Uterus (tissue), 4 donors: ENCODE measurements at places on chromosomes 16 and 17. TPM values are rescaled to one million over a fixed set of nuclear protein-coding genes. Genes with fewer than 3 reads are reported as not detected.

GRCh38 chr16:10037751-10038150 lies 144.5 kb downstream of the GRIN2A start:
- DNase-seq: no peak

DNA sequence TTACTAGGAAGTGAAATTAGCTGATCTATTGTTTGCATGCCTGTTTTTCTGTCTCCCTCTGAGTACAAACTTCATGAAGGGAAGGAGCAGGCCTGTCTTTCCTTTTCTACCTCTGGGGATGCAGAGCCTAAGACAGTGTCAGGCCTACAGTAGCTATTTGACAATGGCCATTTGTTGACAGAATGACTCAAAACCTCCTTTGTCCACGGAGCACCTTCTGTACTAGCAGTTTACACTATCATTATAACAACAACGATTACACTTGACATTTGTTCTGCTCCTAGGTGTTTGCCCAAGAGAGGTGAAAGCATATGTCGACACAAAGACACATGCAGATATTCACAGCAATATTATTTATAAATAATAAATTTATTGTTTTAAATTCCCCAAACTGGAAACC lies 132.3 kb upstream of the IRX3 start:
- DNase-seq: no peak

DNA sequence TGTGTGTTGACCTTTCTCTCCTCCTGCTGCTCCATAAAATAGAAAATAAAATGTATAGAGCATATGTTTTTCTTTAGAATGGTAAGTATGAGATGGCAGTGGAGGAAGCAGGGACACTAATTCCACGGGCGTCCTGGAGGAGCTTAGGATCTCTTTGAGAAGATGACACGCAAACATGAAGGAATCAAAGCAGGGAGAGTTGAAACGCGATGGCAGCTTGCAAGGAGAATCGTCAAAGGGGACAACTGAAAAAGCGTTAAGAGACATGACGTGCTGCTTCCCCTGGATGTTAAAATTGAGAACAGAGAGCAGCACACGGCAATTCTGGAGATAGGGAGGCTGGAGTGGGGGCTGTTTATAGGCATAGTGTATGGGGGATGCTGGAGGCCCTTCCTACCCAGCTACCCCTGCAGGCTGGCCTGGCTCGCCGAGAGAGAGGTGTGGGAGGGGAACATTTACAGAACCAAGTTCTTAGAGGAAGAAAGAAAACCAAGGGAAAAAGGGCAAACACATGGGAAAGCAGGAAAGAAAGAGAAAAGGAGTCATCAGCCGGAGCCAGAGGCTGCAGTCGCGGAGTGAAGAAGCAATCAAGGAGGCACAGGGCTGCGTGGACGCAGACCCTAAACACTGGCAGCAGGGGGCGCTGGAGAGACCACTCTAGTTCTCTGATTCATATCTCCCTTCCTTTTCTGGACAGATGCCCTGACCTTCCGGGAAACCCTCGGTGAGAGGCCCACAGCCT lies 55.8 kb downstream of the MYH13 start:
- peak; percentile 71 for DNase-seq

Gene SLC12A3
- total RNA-seq: 0.14 TPM

Gene TP53I13
- 47.4 TPM for total RNA-seq

GRCh38 chr17:50836826-50837225 lies 1.4 kb downstream of the WFIKKN2 start:
- no peak for DNase-seq

DNA sequence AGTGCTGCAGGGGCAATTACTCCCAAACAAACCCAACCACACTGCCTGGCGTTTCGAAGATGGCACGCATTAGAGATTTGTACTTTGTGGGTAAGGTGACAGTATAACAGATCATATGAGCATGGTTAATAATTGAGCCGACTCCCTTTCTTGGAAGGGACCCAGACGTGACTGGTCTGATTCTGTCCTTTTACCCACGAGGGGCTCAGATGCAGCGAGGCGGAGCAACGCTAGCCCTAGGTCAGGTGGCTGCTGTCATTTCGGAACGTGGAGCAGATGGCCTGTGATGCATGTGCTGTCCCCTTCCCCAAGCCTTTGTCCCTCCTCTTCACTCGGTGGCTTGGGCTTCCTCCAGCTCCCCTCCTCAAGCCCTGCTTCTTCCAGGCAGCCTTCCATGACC lies 84.2 kb downstream of the SNX29 start:
- DNase-seq: no peak

GRCh38 chr17:12983991-12984884 lies 33.6 kb downstream of the ELAC2 start:
- peak; percentile 84 for DNase-seq

- no peak for DNase-seq
Observed at GRCh38 chr17:3972931-3973330, 8.7 kb upstream of the ATP2A3 start.

Gene TOM1L1
- total RNA-seq: 20.3 TPM

Gene CNEP1R1
- 51.7 TPM for total RNA-seq

Gene NAA60
- total RNA-seq: 17.4 TPM

GRCh38 chr16:19781226-19781625 lies 63.2 kb downstream of the IQCK start:
- no peak for DNase-seq

- DNase-seq: no peak
Observed at GRCh38 chr17:60372790-60373483, 19.0 kb downstream of the USP32 start.

Gene ZNF19
- 21.5 TPM for total RNA-seq

DNA sequence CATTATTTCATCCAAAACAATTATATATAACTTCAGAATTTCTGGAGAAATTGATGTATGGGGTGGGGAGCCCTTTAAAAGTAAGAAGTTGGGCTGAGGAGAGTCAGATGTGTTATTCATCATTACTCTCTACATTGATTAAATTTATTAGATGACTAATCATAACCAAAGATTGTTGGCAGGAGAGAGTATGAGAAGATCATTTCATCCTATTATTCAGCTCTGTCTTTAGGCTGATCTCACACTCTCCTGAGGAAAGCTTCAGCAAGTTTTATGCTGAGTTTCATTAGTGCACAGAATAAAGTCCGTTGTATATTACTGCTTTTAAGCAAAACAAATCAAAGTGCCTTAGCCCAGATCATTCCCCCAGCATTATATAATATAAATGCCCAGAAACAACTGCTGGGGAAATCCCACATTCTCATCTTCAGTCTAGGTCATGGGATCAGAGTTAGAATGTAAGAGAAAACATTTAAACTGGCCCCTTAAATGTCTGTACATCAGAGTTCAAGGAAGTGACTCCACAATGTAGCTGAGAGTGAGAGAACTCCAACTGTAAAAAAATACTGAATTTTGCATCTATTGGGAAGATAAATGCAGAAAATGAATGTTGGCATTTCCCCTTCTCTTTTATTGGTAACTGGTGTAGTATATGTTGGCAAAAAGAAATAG lies 130.1 kb upstream of the HLF start:
- no peak for DNase-seq

DNA sequence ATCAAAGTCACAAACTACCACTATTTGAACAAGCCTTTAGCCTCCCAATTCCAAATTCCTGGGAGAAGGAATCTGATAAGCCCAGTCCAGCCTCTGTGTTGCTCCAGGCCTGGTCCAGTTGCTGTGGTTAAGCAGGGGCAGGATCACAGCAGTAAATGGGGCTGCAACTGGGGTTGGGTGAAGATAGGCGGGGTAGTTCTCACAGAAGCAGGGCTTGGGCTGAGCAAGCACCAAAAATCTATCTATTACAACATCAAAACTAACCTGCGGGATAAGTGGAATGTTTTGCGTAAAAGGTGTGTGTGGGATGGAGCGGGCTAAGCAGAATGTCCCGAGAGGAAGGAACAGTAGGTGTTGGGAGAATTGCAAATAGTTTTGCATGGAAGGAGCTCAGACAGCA lies 23.0 kb upstream of the RNF135 start:
- DNase-seq: no peak

Gene PDILT
- not detected for total RNA-seq

GRCh38 chr17:40848583-40849235 lies 18.3 kb downstream of the KRT12 start:
- DNase-seq: no peak

Gene CDRT15L2
- total RNA-seq: not detected

DNA sequence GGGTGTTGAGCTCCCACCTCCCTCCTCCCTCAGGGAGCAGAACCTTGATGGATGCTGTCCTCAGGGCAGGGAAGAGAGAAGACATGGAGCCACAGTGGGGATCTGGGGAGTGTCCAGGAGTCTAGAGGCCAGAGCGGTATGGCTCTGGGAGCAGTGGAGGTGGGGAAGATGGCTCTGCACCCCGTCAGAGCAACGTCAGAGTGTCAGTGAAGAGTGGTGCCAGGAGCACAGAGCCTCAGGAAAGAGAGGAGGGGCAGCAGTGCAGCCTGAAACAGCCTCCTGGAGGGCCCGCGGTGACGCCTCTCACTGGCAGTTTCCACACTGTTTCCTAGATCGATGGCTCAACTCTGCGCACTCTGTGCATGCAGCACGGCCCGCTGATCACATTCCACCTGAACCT lies 23.2 kb upstream of the SLC5A11 start:
- DNase-seq: no peak

DNA sequence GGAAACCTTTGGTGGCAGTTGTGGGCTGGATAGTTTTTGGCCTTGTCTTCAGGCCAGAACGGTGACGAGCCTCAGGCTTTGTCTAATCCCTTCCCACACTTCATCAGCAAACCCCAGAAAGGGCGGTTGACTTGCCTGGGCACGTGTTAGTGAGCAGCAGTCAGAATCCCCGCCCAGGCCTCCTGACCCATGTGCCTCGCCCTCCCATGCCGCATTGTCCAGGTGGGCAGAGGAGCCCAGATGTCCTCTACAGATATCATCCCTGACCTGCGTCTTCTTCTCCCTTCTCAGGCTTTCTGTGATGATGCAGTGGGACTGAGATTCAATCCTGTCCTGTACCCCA lies 82.5 kb downstream of the OR1D5 start:
- no peak for DNase-seq

Gene KRTAP2-3
- not detected for total RNA-seq

Gene ZG16
- not detected for total RNA-seq

DNA sequence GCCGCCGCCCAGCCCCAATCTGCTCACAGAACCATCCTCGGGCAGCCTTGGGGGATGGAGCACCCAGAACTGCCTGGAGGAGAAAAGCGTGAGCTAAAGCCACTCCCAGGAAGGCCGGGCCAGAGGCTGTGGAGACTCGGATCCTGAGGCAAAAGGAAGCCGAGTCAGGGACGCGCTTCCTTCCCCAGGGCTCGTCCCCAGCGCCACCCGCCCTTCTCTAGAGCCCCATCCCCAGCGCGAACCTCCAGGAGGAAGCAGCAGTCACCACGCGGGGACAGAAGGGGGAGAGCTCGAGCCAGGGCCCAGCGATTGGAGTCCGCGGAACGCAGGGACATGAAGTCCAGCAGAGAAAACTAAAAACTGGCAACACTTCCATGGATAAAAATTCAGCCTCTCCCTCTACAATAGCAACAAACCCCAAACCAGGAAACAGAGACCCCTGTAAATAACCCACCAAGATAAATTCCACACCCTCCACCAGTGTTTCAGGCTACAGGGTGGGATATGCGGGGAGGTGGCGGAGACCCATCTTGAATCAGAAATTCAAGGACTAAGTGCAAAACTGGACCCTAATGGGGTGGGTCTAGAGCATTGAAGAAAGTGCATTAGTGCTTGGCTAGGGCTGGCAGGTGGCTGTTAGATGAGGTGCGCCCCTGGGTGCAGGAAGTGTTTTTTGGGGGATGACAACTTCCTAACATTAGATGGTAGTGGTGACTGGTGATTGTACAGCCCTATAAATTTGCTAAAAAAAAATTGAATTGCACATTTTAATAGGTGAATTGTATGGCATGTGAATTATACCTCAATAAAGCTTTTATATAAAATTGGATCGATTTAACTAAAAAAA lies 116.1 kb upstream of the METRNL start:
- peak; percentile 70 for DNase-seq

Gene SPATA32
- not detected for total RNA-seq
